ENCODE measurements at places on chromosomes 16 and 17.

GRCh38 chr16:24357511-24357910 is 101.4 kb downstream of the CACNG3 start:
- DNase-seq = no peak

GRCh38 chr17:11391134-11391533 is 150.1 kb downstream of the SHISA6 start:
- DNase-seq = no peak

GRCh38 chr16:14335297-14335696 is 264.2 kb downstream of the MRTFB start:
- DNase-seq = no peak

- no peak for DNase-seq
Measured at GRCh38 chr16:22023505-22023904, 15.6 kb downstream of the MOSMO start.

- DNase-seq = no peak
Measured at GRCh38 chr16:89613231-89613953, at the start of gene DPEP1. TSS of gene DPEP1 (plus strand) at chr16:89613642. CDS start at chr16:89630411, 16,769 bp downstream.

GRCh38 chr16:70700101-70701020 is 14.5 kb upstream of the MTSS2 start:
- peak; percentile 88 for DNase-seq

DNA sequence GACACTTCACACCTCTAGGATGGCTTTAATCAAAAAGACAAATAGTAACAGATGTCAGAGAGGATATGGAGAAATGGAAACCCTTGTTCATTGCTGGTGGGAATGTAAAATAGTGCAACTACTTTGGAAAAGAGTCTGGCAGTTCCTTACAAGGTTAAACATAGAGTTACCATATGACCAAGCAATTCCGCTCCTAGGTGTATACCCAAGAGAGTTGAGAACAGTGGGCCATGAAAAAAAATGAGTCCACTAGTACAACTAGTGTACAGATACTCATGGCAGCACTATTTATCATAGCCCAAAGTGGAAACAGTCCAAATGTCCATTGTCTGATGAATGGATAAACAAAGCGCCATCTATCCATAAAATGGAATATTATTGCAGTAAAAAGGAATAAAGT is 39.1 kb downstream of the OR1D5 start:
- DNase-seq = no peak

DNA sequence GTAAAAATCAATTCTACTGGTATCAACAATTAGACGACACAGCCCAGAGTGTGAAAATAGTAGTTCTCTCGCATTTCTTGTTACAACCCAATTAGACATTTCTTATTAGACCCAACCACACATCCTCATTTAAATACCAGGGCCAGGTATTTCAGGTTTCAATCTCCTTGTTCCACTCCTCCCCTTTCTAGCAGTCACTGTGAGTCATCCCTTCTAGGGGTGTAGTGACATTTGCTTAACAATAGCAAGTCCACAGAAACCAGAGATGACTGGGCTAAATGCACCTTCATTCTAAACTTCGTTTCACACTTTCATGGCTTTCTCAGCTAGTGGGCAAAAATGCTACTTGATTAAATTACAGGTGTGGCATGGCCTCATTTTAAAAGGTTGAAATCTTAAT is 116.9 kb upstream of the CACNG3 start:
- no peak for DNase-seq

DNA sequence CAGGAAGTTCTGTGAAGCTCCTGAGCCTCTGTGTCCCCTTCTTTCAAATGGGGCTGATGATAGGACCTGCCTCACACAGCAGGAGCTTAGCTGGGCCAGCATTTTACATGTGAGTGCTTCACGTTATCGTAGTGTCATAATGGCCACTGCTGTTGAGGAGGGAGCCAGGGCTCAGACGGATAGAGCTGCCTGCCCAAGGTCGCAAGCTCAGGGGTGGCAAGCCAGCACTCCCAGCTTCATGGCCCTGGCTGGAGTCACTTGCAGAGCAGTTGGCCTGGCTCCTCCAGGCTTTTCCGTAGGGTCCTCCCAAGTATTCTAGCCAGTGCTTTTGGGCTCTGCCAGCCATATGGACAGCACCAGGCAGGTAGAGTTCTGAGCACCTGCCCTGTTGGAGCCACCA is 115.1 kb downstream of the SOCS1 start:
- no peak for DNase-seq

- no peak for DNase-seq
Measured at GRCh38 chr17:5823219-5823618, 238.9 kb upstream of the NLRP1 start.

DNA sequence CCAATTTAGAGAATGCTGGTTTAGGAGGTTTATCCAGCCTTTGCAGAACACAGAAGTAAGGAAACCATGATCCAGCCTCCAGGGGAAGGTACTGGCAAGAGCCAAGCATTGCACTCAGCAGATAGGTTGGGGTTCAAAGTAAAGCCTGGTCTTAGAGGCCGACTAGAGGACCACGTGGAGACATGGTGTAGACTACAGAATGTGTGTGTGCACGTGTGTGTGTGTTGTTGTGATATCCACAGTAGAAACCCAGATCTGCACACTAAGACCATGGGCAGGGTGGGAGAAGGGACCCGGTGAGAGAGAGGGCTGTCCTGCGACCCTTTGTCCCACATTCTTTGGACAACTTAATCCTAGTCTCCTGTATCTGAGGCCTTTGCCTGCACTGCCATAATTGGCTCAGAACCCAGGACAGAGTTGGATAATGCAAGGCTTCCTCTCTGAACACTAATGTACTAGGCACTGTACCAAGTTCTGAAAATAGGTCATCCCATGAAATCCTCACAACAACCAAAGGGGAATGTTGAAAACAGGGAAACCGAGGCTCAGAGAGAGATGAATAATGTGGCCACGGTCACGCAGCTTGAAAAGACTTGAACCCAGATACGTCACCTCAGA is 325.1 kb upstream of the HSBP1 start:
- no peak for DNase-seq

- no peak for DNase-seq
Measured at GRCh38 chr16:26770547-26770946, 296.2 kb upstream of the C16orf82 start.

- DNase-seq = no peak
Measured at GRCh38 chr17:41098481-41098880, 539 bp upstream of the KRTAP4-8 start.

GRCh38 chr16:73058616-73059409 is 10.9 kb upstream of the ZFHX3 start:
- DNase-seq = peak; percentile 46

DNA sequence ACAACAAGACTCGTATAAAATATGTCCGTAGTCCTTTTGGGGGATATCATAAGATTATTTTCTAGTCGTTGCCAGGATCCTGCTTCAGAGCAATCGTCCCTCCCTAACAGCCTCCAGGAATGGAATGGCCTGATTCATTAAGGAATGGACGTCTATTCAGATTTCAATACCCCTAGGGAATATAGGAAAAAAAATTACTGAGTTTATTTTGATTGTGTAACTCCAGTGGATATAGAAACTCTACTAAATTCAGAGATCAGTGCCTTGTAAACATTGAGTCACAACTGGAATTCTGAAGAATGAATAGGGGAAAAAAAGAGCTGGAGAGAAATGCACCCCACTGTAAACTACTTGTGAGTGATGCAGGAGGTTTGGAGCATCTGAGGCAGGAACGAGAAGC is 1171.5 kb upstream of the GOT2 start:
- DNase-seq = no peak

GRCh38 chr16:30546115-30546514 is 11.5 kb upstream of the ZNF747 start:
- DNase-seq = no peak

DNA sequence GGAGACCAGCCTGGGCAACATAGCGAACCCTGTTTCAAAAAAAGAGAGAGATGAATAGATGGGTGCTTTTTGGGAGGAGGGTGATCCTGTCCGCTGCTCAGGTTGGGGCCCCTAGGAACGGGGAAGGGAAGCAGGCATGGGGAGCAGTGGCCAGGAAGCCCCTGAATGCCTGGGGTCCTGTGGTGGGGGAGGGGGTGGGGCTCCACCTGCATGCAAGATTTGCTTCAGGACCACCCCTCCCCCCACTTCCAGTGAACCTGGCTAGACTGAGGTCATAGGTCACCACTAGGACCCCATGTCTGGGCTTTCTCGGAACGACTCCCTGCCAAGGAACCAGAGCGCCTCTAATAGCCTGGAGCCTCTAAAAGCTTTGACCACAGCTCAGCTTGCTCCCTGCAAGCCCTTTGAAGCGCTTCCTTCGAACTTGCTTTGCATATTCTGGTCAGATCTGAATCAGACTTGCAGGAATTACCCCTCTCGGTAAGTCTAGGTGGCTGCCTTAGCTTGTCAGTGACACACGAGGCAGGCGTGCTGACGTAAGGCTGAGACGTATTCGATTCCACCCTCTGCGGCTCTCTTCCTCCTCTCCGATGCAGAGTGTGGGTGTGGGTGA is 3.7 kb downstream of the SOCS3 start:
- no peak for DNase-seq

GRCh38 chr16:56477096-56477878 is 25.9 kb downstream of the OGFOD1 start:
- DNase-seq = no peak

DNA sequence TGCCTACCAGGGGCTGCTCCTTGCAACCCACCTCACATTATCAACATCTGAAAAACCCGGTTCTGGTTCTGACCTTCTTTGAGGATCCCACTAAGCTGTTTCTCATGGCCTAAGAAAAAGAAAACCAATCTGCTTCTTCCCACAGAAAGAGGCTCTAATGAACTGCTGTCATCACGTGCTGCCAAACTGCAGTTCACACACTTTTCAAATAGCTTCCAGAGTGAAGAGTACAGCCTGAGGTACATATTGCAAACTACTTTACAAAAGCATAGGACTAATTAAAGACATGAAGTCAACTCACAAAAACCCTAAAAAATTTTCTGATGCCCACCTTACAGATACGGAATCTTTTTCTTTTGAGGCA is 36.7 kb downstream of the SMG6 start:
- DNase-seq = no peak

- DNase-seq = no peak
Measured at GRCh38 chr17:66415366-66416206, 113.2 kb downstream of the PRKCA start.

DNA sequence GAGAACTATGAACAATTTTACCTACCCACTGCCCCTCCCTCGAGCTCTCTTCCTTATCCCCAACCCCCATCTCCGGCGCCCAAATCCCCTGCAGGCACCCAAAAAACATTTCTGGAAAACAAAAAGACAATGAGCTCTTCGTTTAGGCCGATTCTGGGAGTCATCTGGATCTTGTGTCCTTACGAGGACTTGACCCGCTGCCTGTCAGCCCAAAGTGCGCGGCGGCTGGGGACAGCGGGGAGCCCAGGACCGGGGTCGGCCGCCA is 524 bp downstream of the STRADA start:
- DNase-seq = no peak

All from NCI-H1092 (cell line).